ENCODE measurements at places on chromosomes 16 and 17.

- no peak for DNase-seq
Observed at GRCh38 chr17:6027342-6028024, 42.7 kb upstream of the WSCD1 start.

DNA sequence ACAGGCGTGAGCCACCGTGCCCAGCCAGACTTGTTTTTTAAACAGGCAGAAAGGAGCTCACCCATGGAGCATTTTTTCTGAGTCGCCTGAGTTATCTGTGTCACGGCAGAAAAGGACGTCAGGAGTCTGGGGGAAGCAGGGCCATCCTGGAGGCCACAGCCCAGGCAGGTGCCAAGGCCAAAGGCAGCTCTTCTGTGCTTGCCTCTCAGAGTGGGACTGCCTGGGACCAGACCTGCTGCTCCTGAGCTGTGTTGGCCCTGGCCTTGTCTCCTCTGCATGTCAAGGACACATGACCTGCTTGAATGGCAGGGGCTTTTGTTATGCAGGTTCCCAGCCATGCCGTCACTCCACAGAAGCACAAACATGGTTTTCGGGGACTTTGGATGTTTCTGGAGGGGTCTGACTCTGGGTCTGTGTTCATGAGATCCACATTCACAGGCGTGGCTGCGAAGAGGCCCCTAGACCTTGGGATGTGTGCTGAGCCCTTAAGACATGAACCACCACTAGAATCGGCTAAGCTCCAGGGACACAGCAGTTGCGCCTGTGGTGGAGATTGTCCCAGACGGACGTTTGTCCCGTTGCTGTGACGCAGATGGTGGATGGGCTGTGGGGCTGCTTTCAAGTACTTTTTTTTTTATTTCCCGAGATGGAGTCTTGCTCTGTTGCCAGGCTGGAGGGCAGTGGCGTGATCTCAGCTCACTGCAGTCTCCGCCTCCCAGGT is 33.8 kb downstream of the FOXK2 start:
- DNase-seq = no peak

- DNase-seq = no peak
Observed at GRCh38 chr16:8764525-8765250, 32.8 kb downstream of the TMEM186 start.

GRCh38 chr16:2827374-2827791 is 2.7 kb upstream of the ZG16B start:
- DNase-seq = no peak

DNA sequence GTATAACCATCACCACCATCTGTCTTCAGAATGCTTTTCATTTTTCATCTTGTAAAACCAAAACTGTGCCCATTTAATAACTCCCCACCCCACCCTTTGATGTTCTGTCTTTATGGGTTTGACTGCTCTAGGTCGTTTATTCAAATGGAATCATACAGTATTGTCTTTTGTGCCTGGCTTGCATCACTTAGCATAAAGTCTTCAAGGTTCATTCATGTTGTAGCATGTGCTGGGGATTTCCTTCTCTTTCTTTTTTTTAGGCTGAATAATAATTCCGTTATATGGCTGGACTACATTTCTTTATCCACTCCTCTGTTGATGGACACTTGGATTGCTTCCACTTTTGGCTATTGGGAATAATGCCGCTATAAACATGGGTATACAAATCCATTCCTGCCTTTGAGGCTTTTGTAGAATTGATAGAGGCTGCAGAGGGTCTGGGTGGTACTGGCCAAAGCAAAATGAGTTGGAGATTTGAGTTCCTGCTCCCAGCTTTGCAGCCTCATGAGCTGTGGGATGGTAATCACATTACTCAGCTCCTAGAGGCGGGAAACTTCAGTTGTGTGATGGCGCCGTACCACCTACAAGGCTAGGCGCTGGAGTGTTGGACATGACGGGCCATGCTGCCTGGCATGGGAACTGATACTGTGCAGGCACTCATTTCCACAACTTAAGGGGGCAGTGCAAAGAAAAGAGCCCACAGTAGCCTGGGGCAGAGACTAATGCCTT is 64.8 kb downstream of the CLEC16A start:
- DNase-seq = peak; percentile 11

DNA sequence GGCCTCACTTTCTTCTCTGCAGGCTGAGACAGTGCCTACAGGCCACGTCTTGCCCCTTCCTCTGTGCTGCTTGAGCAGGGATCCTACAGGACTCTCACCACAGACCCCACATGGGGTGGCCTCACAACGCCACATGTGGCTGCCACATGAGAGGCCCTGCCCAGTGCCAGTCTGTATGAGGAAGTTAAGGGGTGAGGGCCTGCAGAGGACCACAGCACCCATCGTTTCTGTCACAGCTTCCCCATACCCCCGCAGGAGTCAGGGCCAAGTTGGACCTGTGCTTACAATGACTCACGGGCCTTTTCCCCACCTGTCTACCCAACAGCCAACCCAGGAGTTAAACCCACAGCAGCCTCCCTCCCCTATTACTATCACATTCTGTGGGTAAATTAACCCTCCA is 2.9 kb upstream of the GSDMB start:
- DNase-seq = no peak

DNA sequence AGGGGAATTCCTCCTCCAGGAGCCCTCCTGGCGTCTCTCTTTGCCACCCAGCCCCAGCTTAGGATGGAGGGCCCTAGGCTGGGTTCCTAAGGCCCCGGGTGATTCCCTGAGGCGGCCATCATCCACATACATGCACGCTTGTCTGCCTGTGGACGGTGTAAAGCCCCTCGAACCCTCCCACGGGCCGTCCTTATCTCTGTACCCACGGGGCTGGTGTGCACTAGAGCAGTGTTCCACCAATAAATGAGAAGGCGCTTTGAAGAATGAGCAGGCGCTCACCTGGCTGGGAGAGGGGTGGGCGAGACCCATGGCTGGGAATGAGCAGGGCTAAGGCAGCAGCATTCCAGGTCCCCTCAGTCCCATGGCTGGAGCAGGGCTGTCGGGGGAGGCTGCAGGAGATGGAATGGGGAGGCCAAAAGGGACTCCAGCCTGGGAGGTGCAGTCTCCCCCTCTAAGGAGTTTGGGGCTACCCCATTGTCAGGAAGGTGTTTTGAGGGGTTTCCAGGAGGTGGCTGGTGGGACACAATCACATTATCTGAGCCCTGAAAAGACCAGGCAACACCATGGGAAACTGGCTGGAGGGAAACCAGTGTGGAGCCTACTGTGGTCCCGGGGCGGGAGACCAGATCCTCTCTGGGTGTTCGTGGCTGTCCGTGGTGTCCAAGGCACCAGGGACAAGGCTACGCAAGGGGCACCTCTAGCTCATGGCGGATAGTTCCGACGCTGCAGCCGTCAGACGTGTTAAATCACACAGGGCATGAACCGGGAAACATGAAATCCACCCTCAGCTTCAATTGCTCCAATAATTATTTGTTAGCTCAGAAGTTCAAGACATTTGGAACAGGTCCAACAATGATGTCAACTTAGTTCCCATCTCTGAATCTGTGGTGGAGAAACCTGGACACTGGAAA is 87.5 kb upstream of the DNAH17 start:
- no peak for DNase-seq

DNA sequence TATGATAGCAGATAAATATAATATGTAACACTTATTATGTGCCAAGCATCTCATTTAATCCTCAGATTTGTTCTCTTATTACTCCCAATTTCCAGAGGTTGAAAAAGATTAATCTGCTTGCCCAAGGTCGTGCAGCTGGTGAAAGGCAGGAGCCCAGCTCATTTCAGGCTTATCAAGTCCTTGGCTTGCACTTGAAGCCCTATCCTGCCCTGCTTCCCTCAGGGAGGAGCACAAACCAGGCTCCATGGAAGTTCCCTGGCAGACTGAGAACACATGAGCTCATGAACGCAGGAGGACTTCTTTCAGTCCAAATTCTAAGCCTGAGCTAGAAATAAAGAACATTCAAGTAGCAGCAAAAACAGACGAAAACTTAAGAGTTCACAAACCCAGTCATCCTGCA is 74.8 kb downstream of the USP31 start:
- DNase-seq = no peak

GRCh38 chr16:9898124-9898523 is 284.1 kb downstream of the GRIN2A start:
- no peak for DNase-seq

GRCh38 chr16:84864326-84864955 is 44.7 kb downstream of the CRISPLD2 start:
- no peak for DNase-seq

DNA sequence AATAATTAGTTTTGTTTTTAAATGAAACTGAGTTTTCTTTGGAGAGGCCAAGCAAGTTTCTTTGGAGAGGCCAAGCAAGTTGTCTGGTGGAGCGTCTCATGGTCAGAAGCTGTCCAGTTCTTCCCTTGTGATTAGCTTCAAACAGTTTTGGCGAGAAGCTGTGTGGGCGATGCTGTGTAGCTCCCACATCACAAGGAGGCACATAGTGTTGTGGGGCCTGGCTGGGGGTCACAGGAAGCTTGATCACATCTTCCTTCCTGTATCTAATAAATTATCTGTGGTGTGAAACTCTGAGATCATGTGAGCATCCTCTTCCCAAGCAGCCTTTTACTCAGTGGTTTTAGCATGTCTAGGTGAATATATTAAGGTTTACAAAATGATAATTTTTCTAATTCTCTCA is 33.9 kb downstream of the SPECC1 start:
- DNase-seq = no peak

- DNase-seq = no peak
Observed at GRCh38 chr17:14197586-14197985, 39.1 kb downstream of the CDRT15 start.

- DNase-seq = peak; percentile 65
Observed at GRCh38 chr17:17057057-17057551, 14.8 kb downstream of the MPRIP start.

GRCh38 chr17:79324194-79324593 is 249.6 kb downstream of the ENGASE start:
- no peak for DNase-seq

- DNase-seq = peak; percentile 82
Observed at GRCh38 chr16:1098266-1098991, 2.4 kb upstream of the C1QTNF8 start.

- no peak for DNase-seq
Observed at GRCh38 chr17:67449065-67449464, 72.0 kb downstream of the PITPNC1 start.

DNA sequence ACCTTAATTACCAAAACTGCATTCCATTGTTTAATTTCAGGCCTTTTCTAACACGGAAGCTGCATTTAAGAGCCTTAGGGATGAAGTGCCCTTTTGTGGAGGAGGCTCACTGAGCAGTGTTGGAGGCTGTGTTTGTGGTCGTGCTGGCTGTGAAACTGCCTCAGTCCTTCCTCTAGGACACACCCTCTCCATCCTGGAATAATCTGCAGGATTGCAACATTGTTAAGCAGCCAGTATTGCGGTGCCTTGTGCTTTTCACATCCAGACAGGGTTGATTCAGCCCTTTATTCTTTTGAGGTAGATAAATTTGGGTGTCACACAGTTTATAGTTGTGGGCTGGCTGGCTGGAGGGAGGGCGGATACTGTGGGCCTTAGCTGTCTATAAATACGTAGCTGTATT is 141.6 kb downstream of the CDRT15L2 start:
- DNase-seq = no peak

DNA sequence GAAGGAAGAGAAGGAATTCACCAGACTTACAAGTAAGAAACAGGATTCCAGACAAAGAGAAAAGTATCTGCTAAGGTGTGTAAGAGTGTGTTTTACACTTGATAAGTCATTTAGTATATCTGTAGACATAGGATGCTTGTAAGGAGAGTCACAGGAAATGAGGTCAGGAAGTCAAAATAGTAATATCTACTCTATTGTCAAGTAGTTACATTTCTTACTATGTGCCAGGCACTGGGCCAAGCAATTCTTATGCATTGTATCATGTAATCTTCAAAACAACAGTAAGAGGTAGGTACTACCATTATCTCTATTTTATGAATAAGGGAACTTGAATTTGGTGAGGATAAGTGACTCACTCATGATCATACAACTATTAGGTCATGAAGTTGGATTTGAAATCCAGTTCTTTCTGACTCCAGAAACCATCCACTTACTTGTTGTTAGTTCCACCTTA is 129.1 kb downstream of the SNX11 start:
- DNase-seq = no peak

GRCh38 chr16:66473051-66473571 is 46.0 kb downstream of the BEAN1 start:
- no peak for DNase-seq

- DNase-seq = no peak
Observed at GRCh38 chr17:67328026-67328425, 38.4 kb downstream of the PSMD12 start.

DNA sequence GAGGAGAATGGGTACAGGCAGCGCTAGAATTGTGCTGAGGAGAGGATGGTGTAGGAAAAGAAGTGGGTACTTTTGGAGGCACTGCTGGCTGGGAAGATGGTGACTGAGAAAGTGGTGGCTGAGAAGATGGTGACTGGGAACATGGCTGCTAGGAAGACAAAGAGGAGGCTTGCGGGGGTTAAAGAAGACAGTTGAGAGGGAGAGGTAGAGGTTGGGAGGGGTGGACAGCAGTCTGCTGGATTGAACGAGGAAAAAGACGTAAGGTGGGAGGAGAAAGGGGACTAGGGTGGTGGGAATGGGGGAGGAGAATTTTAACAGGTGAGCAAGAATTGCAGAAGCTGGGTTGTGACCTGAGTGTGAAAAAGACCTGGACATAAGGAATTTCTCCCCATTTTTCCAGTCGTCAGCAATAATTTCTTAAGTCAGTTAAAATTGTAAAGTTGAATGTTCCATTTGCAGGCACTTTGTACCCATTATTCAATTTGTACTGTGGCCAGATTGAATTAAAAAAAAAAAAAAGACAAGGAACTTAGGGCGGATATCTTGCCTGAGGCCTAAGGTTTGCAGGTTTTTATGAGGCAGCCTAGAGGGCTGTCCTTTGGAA is 2450.0 kb downstream of the TP53TG3F start:
- no peak for DNase-seq

GRCh38 chr16:74841904-74842303 is 67.3 kb upstream of the FA2H start:
- DNase-seq = no peak

GRCh38 chr17:46818316-46818928 is at the start of gene WNT3:
Gene WNT3 (minus strand): TSS chr17:46818692. CDS start chr17:46818597, 95 bp downstream.
- no peak for DNase-seq

DNA sequence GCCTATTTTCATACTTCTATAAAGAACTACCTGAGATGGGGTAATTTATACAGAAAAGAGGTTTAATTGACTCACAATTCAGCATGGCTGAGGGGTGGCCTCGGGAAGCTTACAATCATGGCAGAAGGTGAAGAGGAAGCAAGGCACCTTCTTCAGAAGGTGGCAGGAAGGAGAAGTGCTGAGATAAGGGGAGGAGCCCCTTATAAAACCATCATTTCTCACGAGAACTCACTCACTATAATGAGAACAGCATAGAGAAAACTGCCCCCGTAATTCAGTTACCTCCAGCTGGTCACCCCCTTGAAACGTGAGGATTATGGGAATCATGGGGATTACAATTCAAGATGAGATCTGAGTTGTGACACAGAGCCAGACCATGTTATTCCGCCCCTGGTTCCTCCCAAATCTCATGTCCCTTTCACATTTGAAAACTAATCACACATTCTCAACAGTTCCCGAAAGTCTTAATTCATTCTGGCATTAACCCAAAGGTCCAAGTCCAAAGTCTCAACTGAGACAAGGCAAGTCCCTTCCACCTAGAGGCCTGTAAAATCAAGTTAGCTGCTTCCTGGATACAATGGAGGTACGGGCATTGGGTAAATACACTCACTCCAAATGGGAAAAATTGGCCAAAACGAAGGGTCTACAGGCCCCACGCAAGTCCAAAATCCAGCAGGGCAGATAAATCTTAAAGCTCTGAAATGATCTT is 237.7 kb downstream of the CDH13 start:
- no peak for DNase-seq

Data from tibial artery (tissue), 4 donors.